ENCODE measurements at places on chromosomes 2 and 18. TPM values are rescaled to one million over a fixed set of nuclear protein-coding genes. Genes with fewer than 3 reads are reported as not detected.
A peak's percentile ranks its signal among the peaks of the same experiment; 100 is the strongest.

- DNase-seq: no peak
These were observed 6.2 kb upstream of the KDSR start for GRCh38 chr18:63373161-63373560.

AGXT gene
- total RNA-seq: 0.07 TPM

DNA sequence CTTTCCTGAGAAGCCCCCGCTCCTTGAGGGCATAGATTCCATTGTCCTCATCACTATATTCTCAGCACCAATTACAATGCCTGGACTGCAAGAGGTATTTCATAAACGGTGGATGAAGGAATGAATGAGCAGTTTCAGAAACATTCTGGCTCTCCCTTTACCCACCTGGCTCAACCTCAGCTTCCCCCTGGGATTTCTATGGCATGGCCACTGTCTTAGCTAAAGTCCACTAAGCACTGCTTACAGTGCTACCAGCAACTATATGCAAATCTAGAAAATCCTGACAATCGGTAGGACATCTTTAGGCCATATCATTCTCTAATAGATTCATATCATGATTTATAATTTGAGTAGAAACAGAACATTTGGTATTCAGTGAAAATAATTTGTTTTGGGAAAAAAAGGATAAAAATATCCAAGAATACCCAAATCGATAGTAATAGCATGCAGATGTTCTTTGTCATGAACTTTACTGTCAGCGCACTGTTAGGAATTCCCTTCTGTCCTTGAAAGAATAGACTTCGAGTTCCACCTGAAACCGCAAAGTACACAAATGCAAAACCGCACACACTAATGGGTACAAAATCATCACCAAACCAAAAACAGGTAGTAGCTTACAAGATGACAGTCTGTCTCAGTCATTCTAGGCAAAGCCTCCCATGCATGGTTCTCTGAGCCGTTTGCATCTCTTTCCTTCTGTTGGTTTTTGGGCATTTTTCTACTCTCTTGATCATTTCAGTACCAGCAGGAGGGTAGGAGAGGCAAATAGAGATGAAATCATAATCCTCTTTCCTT lies 303.6 kb upstream of the ID2 start:
- DNase-seq: no peak

DNA sequence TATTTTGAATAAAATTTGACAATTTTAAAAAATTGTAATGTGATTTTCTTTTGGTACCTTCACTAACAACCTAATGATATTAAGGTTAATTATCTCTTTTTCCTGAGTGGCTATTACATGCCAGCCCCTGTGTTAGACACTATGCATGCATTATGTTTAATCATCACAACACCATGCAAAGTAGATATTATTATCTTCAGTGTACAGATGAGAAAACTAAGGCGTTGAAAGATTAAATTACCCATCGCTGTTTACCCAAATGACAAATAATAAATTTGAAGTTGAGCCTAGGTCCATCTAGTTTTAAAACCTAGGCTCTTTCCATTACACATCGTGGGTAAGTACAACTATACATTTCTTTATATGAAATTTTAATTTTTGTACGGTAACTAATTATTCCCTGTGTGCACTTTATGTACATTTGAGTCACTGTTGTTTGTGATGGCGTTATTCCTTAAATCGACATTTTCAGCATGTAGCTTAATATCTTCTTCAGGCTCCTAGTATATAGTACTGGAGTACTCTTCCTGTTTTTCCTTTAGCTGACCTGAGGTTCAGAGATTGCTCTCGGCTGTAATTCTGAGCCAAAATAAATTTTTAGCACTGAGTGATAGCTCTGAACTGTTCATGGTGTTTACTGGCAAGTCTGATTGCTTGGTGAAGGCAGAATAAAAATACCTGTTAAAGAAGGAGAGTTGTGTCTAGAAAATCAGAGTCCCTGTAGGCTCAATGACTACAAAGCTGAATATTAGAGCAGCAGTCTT lies 13.9 kb upstream of the MBD2 start:
- DNase-seq: no peak

SS18 gene
- total RNA-seq: 103 TPM

DNA sequence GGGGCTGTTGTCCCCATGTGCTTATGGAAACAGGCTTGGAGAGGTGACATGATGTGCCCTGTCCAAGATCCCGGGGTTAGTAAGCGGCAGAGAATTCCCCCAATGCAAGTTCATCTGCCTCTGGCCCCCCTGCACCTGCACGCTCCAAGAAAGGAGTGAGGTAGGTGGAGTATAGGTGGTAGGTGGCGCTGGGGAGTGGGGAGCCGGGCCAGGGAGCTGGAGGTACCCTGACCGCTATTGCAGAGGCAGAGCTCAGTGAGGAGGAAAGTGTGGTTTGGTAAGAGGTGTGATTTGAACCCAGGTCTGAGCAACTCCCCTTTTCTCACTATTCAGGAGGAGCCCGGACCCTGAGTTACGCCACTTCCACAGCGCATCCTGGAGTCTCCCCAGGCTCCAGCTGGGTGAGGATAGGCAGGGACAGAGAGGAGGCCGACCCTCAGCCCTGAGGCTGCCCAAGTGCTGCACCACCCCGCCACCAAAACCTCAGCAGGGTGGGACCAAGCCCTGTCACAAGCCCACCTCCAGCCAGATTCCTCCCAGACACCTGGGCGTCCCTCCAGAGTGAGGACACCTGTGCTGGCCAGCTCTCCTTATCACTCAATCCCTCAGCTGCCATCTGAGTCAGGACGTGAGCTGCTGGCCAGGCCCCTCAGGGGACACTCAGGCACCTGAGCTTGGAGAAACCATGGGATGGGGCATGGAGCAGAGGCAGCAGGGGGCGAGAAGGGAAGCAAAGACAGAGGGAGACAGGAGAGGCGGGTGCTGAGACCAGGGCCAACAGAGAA lies 5.6 kb downstream of the HAAO start:
- no peak for DNase-seq

DNA sequence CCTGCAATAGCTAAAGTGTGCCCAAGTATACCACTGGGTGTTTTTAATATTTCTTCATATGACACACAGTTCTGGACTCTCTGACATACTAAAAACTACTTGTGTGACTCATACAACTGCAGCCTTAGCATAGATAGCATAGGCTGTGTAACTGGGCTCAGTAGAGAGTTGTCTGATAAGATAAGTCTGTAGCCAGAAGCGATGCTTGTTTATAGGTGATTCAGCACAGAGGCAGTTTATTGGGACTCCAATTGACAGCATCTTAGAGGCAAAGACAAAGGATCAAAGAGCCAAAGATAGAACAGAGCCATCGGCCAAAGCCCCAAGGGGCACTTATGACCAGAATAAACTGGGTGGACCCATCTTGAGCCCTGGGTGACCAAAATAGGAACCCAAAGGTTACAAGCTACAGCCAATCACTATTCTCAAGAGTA lies 42.3 kb downstream of the AAK1 start:
- peak; percentile 84 for DNase-seq

GRCh38 chr2:40160751-40161218 lies 291.1 kb downstream of the SLC8A1 start:
- DNase-seq: no peak

DNA sequence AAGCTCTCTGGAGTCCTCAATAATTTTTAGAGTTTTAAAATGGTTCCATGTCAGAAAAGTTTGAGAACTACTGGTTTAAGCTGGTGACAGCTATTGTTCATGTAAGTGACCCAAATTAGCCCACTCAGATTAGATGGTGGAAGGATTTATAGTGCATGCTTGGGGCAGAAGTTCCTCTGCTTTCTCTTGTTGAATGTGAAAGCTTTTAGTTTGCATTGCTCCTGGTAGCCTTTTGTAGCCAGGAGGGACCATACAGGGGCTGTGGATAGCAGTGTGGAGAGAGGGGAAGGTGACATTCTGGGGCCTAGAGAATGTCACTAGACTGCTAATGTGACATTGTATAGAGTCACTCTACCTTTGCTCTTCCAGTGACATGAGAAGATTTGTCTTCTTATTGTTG lies 40.3 kb upstream of the IGFBP5 start:
- DNase-seq: no peak

NMUR1 gene
- total RNA-seq: not detected

GRCh38 chr2:127014630-127015029 lies 92.3 kb downstream of the BIN1 start:
- peak; percentile 53 for DNase-seq

SULT1C4 gene
- total RNA-seq: not detected

DNA sequence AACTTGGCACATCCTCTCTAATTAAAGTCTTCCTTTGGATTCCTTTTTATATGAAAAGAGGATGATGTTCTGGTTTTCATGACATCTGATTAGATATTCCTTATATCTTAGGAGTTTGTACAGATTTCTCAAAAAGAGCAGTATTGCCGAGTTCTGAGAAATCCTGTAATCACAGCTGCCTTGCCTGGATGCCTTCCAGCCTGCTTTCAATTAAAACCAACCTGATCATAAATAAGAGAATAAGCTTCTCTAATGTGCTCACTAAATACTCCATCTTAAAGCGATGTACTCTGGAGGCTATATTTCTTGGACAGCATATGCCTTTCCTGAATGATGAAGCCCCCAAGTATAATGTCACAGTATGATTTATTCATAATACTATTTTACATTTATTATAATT lies 1203.8 kb upstream of the PIK3C3 start:
- no peak for DNase-seq

GAREM1 gene
- total RNA-seq: not detected

DNA sequence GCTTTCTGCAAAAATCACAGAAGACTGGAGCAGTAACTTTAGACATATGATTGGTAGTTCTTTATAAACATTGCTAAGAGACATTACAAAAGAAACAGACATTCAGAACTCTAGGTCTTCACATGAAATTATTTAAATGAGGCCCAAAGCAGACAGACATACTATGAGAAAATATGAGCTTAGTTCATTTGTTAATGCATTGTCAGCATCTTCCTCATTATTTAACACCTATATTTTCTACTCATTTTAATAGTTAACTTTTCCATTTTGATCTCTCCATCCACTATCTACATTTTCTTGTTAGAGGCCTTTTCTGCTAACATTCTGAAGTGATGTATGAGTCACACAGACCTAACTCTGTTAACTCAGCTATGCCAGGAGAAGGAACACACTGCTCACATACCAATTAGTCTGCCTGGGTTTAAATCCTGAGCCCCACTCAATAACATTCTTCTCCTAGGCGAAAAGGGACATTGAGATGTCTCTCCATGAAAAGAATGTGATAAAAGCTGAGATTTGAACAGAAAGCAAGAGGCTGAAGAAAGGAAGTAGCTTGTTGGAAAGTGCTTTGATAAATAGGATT lies 400.3 kb upstream of the PKDCC start:
- no peak for DNase-seq

- no peak for DNase-seq
These were observed 20.2 kb downstream of the PRKAG3 start for GRCh38 chr2:218811382-218811781.

DNA sequence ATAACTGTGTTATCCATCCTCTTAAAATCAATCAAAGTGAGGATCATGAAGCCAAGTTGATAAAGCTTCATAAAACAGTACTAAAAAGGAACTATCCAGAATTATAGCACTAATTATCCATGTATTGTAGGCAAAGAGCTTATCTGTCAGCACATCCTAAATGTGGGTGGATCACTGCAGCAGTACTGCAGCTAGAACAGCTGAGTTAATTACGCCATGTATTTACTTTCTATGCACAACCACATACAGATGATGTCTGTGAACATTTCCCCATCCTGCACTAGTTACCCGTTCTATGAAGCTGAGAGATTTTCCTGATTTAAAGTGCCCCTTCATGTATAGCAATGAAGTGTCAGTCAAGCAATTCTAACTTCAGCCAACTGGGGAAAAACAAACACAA lies 96.6 kb downstream of the RAPH1 start:
- DNase-seq: no peak

- no peak for DNase-seq
These were observed 52.4 kb downstream of the RELCH start for GRCh38 chr18:62239475-62239874.

DNA sequence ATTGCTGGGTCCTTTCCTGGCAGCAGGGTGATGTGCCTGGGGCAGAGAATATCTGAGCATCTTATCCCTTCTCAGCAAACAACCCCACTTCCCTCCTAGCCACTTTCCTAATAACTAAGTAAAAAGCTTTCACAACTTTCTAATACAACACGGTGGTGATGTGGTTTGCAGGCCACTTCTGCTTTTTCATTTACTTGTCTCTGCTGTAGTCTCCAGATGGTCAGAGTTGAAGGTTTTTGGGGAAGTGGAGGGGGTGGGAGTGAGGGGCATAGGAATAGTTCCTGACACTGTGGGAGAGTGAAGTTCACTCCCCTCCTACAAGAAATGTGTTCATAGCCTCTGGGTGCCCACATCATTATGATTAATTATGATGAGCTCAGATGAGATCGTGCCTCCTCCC lies 11.6 kb downstream of the OXER1 start:
- DNase-seq: no peak

TMEFF2 gene
- total RNA-seq: 15.2 TPM

TANC1 gene
- total RNA-seq: 14.3 TPM

DNA sequence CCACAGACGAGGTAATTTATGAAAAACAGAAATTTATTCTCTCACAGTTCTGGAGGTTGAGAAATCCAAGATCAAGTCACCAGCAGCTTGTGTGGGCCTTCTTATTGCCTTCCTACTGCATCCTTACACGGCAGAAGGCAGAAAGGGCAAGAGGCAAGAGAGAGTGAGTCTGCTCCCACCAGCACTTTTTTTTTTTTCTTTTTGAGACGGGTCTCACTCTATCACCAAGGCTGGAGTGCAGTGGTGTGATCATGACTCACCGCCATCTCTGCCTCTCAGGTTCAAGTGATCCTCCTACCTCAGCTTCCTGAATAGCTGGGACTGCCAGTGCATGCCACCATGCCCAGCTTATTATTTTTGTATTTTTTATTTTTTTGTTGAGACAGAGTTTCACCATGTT lies 78.5 kb upstream of the HK2 start:
- DNase-seq: peak; percentile 27

DNA sequence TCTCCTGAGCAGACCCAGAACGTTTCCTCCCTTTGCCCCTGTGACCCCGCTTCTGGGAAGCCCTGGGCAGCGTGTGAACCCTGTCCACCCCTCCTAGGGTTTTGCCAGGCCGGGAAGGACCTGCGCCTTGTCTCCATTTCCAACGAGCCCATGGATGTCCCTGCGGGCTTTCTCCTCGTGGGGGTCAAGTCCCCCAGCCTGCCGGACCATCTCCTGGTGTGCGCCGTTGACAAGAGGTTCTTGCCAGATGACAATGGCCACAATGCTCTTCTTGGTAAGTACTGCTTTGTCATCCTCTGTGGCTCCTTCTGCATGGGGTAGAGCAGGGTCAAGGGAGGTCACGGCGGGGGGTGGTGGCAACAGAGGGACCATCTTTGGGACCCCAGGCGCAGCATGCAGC lies 32.5 kb downstream of the GREB1 start:
- no peak for DNase-seq

DNA sequence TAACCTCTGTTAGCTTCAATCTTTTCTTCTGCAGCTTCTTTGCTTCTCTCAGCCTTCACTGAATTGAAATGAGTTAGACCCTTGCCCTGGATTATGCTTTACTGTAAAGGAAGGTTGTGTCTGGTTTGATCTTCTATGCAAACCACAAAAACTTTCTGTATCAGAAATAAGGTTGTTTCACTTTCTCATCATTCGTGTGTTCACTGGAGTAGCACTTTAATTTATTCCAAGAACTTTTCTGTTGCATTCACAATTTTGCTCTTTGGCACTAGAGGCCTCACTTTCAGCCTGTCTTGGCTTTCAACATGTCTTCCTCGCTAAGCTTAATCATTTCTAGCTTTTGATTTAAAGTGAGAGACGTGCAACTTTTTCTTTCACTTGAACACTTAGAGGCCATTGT lies 365.3 kb downstream of the TDRD15 start:
- DNase-seq: no peak

ABCA12 gene
- total RNA-seq: 0.14 TPM

- no peak for DNase-seq
These were observed 9.0 kb downstream of the DAW1 start for GRCh38 chr2:227880460-227880859.
